Right ventricle myocardium superior (tissue), 1 donor: ENCODE measurements at places on chromosomes 5 and 9.

- no peak for DNase-seq
These were observed 441.8 kb upstream of the RIOK2 start for GRCh38 chr5:97624886-97625285.

- peak; percentile 64 for DNase-seq
These were observed 477.1 kb downstream of the SPOCK1 start for GRCh38 chr5:137022043-137022442.

DNA sequence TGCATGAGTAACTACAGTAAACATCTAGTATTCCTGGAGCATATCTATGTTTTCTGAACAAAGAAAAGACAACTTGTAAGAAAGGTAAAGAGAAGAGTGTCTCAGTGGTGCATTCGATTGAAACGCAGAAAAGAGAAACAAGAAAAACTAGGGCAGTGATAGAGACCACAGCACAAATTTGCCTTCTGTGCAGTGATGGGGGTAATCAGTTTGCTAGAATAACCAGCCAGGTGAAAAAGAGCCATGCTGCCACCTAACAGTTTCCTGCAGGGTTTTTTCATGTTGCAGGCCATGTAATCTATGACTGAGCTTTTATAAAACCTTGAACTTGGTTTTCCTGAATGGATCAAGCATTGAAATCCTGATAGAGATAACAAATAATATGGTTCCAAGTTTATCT, 198.4 kb upstream of the MEF2C start:
- no peak for DNase-seq

DNA sequence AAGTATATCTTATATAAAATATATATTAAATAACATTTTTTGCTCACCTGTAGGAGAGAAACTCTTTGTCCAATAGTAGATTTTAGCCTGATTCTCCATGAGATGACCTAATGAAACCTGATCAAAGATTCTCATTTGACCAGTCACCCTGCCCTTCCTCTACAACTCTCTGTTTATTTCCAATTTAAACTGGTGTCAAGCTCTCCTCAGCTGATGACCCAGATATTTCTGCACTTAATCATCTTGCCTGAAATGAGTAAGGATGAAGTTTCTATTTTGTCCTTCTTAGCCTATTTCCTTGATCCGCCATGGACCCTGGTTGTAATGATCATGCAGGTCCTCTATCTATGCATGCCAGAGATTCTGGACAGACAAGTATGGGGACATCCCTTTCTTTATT, 179.3 kb upstream of the FGF10 start:
- DNase-seq = no peak

DNA sequence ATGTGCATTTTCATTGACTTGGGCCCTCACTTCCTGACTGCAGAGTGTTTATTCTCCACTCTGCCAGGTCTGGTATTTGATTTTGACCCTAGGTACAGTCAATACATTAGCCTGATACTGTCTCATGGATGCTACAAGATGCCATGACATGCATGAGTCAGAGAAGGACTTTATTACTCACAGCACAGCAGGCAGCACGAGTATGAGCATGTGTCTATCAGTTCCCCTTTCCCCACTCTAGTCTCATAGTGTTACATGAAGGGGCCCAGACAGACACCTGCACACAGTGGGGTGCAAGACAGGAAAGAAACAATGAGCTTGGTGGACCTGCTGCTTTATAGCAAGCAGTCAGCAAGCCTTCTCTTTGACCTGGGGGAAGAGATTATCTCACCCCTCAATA, 19.6 kb downstream of the ITGA2 start:
- DNase-seq = no peak

- no peak for DNase-seq
These were observed 52.3 kb downstream of the ARHGEF28 start for GRCh38 chr5:73678322-73678740.

DNA sequence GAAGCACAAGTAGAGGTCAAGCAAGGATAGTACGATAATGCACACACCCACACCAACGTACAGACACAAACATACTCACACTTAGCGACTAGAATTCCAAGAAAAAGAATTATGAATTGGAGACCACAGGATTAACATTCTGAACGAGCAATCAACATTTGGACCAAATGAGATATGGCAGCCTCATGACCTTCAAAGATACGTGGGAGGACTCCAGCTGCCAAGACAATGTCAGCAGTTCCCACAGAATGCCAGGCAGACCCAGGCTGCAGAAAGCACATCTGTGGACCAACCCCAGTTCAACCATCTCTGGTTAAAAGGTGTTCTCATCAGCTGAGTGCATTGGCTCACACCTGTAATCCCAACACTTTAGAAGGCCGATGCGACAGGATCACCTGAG, 187.6 kb upstream of the GRAMD2B start:
- DNase-seq = no peak

GRCh38 chr9:4370501-4370900, 70.6 kb upstream of the GLIS3 start:
- DNase-seq = no peak

DNA sequence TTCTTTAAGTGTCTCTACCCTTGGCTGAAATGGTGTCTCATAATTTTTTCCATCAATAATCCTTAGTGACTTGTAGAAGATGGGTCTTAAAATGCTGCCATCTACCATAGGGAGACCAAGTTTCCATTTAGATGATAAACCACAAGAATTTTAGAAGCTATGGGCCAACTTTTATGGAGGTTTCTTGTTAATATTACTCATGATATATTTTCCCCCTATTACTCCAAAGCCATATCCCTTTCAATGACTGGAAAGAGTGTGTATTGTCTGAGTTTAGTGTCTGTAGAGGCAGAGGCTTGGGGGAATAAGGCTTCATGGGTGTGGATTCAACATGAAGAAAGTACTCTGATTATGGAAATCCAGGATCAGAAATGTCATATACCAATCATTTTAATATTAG, 507.3 kb upstream of the TNC start:
- DNase-seq = no peak

DNA sequence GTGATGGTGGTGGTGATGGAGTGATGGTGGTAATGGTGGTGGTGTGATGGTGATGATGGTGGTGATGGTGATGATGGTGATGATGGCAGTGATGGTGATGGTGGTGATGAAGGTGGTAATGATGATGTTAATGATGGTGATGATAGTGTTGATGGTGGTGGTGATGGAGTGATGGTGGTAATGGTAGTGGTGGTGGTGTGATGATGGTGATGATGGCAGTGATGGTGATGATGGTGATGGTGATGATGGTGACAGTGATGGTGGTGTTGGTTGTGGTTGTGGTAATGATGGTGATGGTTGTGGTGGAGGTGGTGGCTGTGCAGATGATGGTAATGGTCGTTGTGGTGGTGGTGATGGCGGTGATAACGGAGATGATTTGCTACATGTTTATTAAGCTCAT, 7.3 kb downstream of the STKLD1 start:
- DNase-seq = no peak

- DNase-seq = no peak
These were observed 1.2 kb downstream of the IRX1 start for GRCh38 chr5:3596857-3597166.

DNA sequence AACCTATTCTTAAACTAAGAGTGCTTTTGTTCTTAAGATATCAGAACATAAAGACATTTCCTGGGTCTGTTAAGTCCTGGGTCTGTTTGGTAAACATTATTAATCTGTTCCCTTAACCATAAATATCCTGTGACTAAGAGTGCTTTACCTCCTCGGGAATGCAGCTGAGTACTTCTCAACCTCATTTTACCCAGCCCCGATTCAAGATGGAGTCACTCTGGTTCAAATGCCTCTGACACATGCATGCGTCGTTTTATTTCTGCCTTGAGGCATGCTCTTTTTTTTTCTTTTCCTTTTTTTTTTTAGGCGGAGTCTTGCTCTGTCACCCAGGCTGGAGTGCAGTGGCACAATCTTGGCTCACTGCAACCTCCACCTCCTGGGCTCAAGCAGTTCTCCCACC, 39.8 kb upstream of the FBXL17 start:
- DNase-seq = no peak

GRCh38 chr9:111974092-111974681, 77.6 kb downstream of the UGCG start:
- no peak for DNase-seq

- no peak for DNase-seq
These were observed 176.1 kb downstream of the CETN3 start for GRCh38 chr5:90233476-90233875.

DNA sequence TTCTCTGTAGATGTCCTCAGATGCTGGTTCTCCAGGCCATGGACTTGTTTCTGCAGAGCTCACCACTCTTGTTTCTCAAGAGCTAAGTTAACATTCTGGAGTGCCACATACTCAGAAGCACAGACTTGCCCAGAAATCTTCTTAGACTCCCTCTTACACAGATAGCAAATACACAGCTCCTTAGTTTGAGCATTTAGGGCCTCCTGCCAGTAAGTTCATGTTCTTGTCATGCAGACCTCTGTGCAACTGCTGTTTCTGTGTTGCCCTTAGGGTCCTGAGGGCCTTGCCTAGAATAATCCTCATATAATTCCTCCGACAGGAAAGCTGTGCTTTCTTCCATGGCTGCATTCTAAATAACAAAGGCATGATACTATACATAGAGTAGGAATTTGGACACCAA, 1.3 kb upstream of the PTPDC1 start:
- DNase-seq = no peak

DNA sequence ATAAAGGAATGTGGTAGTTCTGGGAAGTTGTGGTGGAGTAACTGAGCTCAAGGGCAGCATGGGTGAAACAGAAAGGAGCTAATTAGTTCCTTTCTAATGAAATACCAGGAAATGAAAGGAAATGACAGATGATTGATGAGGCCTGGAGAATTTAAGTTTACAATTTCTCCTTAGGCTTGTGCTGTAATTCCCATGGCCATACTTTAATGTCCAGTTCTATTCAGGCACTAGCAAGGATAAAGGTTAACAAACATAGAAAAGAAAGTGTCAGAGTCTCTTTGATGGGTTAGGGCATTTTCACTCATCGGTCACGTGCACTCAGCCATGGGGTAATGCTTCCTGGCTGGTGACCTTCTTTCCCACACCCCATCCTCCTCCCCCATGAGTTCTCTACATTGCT, 70.3 kb downstream of the CTSL start:
- no peak for DNase-seq

- DNase-seq = no peak
These were observed 1.3 kb upstream of the TMEM210 start for GRCh38 chr9:137172901-137173795.

- DNase-seq = no peak
These were observed 1.5 kb downstream of the THBS4 start for GRCh38 chr5:80036615-80037014.

GRCh38 chr9:91192381-91193086, 169.2 kb downstream of the AUH start:
- no peak for DNase-seq

DNA sequence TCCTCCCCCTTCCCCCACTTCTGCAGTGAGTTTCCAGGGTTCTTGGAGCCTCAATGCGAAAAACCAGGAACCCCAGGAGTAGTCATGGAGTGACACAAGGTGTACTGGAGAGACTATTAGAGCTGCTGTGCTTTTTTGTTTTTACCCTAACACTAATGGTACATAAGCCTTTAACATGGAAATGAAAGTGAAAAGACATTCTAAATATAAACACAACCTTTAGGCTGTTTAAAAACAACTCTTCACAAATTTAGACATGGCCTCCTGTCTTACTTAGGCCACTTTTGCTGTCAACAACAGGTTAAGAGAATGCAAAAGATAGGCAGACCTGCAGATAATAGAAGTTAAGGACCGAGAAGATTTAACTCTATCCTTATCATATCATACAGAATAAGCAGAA, 232.2 kb downstream of the DENND1A start:
- DNase-seq = no peak
